ENCODE measurements at places on chromosomes 5 and 9.

GRCh38 chr5:83066548-83067110 lies 10.6 kb downstream of the TMEM167A start:
- no peak for DNase-seq

DNA sequence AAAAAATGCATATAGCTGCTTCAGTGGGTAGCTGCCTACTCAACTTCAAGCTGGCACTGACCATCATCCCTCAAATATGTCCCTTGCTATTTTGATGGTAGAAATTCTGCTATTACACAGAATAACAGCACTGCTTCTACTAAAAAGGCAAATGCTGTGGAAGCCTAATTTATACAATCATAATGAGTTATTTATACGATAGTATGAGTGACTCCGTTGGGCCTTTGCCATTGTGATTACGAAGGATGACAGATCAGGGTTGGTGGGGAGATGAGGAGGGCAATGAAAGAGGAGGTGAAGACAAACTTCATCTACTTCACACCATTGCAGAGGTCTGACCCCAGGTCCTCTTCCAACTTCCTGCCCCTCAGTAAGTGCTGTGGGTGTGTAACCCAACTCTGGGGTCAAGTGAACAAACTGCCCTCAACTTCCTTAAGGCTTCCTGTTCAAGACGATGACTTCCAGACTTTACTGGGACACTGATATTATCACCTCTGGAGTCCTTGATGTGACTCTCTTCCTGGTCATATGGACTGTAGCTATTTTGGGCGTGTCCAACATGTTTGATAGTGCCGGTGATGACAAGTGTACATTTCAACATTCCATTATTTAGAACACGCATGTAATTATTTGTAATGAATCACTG lies 74.1 kb upstream of the RPS23 start:
- peak; percentile 24 for DNase-seq

DNA sequence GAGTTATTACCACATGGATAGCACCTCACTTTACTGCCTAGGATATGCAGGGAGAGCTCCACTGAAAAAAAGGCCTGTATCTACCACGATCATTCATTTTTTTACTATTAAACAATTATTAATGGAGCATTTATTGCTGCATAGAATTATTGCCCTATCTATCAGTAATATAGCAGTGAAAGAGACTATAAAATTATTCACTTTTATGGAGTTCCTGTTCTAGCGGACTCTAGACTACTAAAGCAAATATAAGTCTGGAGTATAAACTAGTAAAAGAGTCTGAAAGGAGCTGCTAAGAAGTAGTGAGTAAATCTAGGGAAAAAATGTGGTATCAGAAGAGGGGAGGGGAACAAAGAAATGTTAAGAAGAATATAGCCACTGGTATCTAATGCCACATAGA lies 150.4 kb upstream of the CYLC2 start:
- DNase-seq: no peak

- DNase-seq: no peak
These were observed at the start of gene GARNL3 for GRCh38 chr9:127264462-127265219. Gene GARNL3 (plus strand): TSS chr9:127264774. CDS start chr9:127264878, 104 bp downstream.

DNA sequence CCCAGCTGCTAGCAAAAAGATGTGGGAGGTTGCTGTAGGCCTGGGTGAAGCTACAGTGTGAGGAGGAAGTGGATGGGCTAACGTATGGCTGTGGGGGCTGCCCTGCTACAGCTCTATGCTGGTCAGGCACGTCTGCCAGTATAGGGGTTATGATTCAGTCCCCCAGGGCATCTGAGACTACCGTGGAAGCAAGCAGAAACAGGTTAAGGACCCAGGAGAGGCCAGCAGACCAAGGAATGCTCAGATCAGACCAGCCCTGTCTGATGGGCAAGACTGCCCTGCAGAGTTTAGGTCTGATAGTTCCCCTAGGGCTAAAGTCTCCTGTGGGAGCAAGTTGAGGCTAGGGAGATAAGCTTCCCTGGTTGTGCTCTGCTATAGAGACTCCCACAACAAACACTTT lies 416.1 kb upstream of the CTNND2 start:
- DNase-seq: no peak

DNA sequence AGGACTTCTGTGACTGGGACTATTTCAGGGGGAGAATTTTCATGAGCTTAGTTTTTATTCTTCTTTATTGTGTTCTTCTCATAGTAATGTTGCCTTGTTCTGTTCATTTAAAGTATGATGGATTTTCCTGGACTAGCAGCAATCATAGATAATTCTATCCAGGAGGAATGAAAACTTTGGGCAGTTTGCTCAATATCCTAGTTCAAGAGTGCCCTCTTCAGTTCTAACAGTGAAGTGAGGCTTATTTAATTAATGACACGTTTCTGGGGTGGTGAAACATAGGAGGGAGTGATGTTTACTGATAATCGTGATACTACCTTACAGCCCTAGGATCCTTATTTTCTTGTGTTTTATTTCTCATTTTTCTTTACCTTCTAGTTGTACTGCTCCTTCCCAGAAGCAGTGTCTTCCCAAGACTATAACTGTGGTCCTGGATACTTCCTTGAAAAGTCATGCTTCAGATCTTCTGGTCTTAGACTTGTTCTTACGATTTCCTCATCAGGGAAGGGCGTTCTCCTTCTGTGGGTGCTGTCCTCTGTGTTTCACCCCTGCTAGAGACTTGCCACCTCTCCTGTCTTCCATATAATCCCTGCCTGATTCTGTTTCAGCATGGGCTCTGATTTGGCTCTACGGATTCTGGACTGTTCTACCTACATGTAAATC lies 57.4 kb downstream of the CFAP95 start:
- DNase-seq: peak; percentile 47

GRCh38 chr9:78896479-78896878 lies 599.6 kb downstream of the PSAT1 start:
- DNase-seq: no peak

GRCh38 chr9:128911529-128912035 lies 9.2 kb upstream of the PHYHD1 start:
- peak; percentile 95 for DNase-seq

DNA sequence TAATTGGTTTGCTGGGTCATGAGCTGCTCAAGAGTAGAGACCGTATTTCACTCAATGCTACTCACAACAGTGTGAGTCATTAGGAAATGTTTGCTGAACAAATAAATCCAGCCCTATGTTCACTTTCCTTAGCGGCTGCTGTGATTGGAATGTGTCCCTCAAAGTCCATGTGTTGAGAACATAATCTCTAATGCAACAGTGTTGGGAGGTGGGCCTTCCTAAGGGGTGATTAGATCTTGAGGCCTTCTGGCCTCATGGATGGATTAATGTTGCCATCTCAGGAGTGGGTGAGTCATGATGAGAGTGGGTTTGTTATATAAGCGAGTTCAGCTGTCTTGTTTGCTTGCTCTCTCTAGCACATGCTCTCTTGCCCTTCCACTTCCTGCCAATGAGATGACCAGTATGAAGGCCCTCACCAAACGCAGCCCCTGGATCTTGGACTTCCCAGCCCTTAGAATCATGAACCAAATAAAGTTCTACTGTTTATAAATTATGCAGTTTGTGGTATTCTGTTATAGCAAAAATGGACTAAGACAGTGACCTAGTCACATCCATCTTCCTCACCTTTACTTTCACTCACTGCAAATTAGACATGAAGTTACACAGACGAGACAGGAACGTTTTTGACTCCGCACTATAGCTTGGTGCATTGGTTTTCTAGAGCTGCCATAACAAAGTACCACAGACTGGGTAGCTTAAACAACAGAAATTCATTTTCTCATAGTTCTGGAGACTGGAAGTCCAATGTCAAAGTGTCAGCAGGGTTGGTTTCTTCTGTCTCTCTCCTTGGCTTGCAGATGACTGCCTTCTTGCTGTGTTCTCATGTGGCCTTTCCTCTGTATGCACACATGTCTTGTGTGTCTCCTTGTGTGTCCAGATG lies 50.9 kb upstream of the FAM169A start:
- DNase-seq: peak; percentile 64

- no peak for DNase-seq
These were observed 13.5 kb upstream of the WDR38 start for GRCh38 chr9:124839612-124840299.

DNA sequence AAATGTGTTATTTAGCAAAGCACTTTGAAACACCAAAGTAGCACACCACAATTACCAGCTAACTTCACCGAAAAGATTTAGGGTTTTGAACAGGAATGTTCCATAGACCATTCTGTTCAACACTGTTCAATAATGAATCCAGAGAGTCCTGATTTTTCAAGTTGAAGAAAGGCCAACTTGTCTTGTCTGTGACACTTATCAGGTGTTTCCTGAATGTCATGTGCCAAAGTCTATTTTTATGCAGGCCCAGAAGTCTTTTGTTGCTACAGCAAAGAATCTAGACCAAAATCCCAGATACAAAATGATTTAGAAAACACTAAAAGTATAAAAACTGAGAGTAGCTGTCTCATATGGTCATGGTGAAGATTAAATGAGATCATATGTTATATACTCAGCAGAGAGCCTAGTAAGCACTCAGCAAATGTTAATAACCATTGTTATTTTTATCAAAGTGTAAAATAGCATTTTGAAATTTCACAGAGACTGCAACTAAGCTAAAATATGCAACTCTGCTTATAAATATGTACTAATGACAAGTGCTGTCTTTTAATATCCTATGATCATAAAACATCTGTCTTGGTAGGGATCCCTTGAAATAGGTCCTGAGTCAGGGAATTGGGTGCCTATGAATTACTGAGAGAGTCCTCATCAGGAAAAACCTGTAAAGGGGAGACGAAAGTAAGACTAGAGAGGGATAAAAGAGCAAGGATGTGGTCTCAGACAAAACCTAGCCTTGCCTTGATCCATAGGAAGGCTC lies 122.4 kb upstream of the SLC12A2 start:
- DNase-seq: no peak

GRCh38 chr9:87615547-87616148 lies 110.3 kb upstream of the CTSL start:
- no peak for DNase-seq

DNA sequence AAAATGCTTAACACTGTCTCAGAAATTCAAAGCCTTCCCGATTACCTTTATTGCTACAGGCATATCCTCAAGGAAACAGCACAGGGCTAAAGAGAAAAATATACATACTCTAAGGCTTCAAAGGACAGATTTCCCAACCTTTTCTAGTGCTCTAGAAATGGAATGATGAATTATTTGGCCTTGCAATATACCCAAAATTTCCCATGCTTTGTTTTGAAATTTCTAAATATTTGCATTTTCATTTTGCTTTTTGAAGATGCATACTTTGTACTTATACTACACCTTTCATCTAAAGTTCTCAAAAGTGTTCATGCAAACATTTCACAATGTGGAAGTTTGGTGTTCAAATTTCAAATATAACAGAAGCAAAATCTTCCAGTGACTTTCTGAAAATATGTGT lies 312.7 kb upstream of the PDE4D start:
- DNase-seq: no peak

- DNase-seq: no peak
These were observed 158.6 kb upstream of the PPP1R26 start for GRCh38 chr9:135320943-135321342.

- DNase-seq: peak; percentile 78
These were observed 4.9 kb upstream of the NXNL2 start for GRCh38 chr9:88530051-88530450.

GRCh38 chr9:89889865-89890264 lies 285.1 kb downstream of the GADD45G start:
- DNase-seq: no peak

DNA sequence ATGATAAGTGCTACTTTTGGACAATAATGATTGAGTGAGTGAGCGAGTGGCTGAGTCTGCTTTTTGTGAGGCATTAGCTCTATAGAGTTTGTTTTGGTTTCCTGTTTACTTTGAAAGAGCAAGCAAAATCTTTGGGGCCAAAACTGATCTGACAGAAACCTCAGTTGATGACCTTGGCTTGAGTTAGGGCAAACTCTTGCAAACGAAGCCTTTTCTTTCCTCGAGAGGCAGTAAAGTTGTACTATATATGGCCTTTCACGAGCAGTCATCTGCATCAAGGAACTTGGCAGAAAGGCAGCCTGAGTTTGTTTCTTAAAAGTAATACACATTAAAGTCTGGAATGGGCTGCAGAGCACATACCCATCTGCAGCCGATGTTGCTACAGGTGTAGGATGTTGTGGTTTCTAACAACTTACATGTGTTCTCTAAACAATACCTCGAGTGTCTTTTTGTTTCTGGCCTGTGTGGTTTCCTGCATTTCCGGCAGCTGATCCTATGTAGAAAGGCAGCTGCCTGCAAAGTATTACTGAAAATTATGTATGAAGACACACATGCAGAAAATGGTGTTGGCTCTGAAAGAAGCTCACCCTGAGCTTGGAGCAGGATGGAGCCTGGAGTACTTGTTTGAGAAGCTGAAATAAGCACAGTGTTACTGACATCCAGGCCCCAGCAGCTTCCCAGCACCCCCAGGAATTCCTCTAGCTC lies 60.8 kb downstream of the FOXD1 start:
- DNase-seq: peak; percentile 75

DNA sequence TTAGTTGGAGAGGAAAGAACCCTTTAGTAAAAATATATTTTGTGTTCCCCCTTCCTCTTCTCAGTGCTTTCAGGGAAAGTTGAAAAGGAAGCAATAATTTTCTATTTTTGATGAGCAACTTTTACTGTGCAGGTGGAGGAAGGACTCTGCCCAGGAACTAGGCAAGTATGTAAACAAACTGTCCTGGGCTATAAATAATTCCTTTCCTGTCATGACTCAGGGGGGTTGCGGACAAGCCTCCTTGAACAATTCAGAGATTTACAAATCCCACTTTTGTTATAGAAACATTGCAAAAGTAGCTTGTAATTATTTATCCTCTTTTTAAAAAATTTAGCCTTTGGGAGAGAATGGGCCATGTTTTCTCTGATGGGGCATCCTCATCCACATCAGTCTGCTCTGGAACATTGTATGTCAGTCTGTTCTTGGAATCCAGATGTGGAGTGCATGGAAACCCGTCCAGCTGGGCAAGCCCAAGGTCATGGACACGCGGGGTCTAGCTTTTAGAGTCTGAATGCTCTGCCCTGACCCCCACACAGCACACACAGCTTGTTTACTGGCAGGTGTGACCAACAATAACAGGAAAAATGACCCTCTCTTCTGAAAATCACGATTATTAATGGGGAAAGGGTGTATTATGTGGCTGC lies 127.6 kb downstream of the GADD45G start:
- DNase-seq: no peak

DNA sequence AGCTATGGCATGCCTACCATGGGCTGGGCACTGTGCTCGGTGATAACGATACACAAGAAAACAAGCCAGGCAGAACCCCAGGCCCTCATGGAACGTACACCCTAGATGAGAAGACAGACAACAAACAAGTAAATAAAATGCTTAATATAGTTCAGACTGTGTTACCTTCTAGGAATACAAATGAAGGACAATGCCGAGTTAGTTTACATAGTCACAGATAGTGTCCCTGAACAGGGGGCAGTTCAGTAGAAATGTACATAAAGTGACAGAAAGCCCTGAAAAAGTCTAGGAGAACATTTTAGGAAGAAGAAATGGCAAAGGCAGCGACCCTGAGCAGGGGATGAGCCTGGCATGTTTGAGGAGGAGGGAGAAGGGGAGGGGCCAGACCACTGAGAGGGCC lies 21.7 kb downstream of the SLC22A5 start:
- DNase-seq: no peak

All from HT1080 (cell line).